ENCODE measurements at places on chromosomes 7 and 10. TPM values are rescaled to one million over a fixed set of nuclear protein-coding genes. Genes with fewer than 3 reads are reported as not detected.

AS3MT gene
- total RNA-seq, result 5.1 TPM

SHTN1 gene
- 5.0 TPM for total RNA-seq

DNA sequence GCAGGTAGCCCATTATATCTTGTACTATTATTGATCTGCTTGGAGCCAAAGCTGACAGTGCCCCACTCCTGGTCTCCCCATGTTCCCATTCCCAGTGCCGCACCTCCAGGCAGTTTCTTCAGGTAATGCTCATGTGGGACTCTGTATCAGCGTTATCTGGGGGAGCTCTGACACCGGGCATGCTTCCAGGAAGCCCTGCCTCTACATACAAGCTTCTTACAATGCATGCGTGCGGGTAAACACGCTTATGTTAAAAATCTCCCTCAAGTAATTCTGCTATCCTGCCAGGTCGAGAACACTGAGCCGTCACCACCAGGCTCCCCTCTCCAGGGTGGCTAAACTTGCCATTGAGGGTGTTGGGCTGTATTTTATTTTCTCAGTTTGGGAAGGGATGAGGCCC, 61.6 kb upstream of the LBX1 start:
- H3K36me3 ChIP-seq, result no peaks in the 10 kb centered on the region
- H3K4me1 ChIP-seq, result no peaks in the 10 kb centered on the region
- H3K27me3 ChIP-seq, result peaks cover 98% of the 10 kb centered on the region
- H3K27ac ChIP-seq, result no peak overlapping the region
- no peak overlapping the region for H3K4me3 ChIP-seq

DNA sequence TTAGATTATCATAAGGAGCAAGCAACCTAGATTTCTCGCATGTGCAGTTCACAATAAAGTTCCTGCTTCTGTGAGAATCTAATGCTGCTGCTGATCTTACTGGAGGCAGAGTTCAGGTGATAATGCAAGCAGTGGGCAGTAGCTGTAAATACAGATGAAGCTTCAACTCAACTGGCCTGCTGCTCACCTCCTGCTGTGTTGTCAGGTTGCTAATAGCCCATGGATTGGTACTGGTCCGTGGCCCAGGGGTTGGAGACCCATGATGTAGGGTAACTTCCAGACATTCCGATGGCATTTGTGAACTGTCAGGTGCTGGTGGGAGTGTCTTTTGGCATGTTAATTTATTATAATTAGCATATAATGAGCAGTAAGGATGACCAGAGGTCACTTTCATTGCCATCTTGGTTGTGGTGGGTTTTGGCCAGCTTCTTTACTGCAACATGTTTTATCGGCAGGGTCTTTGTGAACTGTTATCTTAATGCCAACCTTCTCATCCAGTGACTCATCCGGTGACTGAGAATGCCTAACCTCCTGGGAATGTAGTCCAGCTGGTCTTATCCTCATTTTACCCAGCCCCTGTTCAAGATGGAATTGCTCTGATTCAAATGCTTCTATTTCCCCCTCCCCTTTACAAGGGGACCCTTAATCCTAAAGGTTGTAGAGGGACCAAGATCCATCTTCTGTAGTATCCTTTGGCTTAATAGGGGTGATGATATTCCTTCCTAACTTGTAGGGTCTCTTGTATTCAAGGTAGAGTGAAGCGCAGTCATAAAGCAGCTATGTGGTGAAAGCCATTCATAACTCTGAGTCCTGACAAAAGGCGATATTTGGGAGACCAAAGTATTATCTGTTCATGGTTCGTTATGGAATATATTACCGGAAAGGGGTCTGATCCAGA, 165.8 kb downstream of the CCSER2 start:
- peaks cover 7% of the 10 kb centered on the region for H3K4me1 ChIP-seq
- no peaks in the 10 kb centered on the region for H3K27me3 ChIP-seq
- ATAC-seq, result no peak
- H3K4me3 ChIP-seq, result no peak overlapping the region
- no peaks in the 10 kb centered on the region for H3K36me3 ChIP-seq

MSS51 gene
- 1.8 TPM for total RNA-seq

- no peak for ATAC-seq
- peaks cover 4% of the 10 kb centered on the region for H3K4me1 ChIP-seq
- H3K27me3 ChIP-seq, result peaks cover 97% of the 10 kb centered on the region
Measured at GRCh38 chr7:128204455-128204854, 36.6 kb upstream of the LEP start.

DNA sequence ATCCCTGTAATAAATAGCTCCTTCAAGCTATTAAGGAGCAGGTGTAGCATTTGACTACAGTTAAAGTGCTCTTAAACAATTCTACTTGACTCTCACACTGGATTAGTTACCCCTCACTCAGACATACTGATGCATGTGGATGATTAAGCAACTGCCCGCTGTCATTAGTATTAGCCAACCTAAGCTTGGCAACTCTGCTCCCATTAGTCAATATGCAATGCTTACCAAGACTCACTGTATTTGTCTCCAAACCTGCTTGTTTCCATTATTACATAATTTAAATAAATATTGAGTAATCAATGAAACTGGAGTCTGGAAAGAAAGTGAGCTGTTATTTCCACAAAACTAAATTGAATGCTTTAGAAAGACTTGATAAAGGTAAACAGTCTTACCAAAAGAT, 144.0 kb upstream of the ASAH2 start:
- no peaks in the 10 kb centered on the region for H3K36me3 ChIP-seq
- H3K27ac ChIP-seq, result no peak overlapping the region
- ATAC-seq, result peak; percentile 83
- no peaks in the 10 kb centered on the region for H3K27me3 ChIP-seq
- H3K4me3 ChIP-seq, result no peak overlapping the region

DNA sequence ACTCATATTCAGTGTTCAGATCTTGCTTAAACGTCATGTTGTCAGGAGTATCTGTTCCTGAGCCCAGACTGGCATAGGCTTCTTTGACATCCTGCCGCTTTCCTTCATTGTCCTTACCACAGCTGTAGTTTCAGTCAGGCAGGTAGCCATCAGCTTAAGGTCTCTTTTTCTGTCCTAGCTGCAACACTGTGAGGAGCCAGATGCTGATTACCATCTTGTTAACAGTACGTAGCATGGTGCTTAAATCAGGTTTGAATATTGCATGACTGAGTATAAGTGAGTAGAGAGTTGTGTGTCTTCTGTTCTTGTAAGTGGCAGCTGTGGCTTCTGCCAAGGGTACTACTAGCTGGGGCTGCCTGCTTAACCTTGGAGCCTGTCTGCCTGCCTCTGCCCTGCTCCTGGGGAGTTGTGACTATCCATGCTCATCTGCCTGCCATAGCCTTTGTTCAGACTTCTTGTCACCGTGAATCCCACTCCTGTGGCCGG, 92.6 kb downstream of the MAPK8 start:
- ATAC-seq, result no peak
- no peaks in the 10 kb centered on the region for H3K4me1 ChIP-seq
- no peak overlapping the region for H3K27ac ChIP-seq
- H3K27me3 ChIP-seq, result no peaks in the 10 kb centered on the region
- no peaks in the 10 kb centered on the region for H3K36me3 ChIP-seq

DNA sequence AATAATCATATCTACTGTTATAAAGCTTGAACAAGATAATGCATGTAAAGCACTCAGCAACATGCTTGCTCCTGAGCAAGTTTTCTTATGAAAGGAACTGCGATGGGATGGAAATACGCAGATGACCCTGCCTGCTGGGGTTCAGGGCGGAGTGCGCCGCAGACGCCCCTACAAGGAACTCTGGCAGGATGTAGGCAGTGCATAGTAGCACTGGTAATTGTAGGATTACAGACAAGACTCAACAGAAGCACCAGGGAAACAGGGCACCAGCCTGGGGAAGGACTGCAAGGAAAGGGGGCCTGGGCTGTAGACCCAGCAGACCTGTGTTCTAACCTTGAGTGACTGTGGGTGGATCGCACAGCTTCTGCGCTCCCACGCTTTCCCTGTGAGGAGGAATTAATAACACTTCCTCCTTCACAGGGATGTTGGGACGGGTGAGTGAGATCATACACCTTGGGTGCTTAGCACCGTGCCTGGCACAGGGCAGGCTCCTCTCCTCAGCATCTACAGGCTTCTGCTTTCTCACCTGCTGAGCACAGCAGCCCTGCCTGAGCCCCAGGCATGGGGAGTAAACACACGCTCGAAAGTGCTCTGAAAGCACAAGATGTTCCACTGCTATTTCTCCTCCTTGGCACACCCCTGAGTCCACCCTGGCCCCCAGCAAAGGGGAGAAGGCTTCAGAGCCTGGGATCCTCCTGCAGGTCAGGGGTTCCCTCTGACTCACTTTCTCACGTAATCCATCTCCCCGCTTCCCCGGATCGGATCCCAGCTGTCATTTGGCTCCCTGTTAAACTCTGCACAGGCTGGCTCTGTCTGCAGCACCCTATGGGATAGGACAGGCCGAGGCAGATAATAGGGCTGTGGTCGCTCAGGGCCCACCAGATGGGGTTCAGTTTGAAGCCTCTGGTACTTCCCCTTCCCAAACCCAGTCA, 19.2 kb downstream of the ITPRIP start:
- peaks cover 18% of the 10 kb centered on the region for H3K36me3 ChIP-seq
- peak; percentile 84 for ATAC-seq
- H3K27ac ChIP-seq, result peak overlapping the region; percentile 98
- no peaks in the 10 kb centered on the region for H3K27me3 ChIP-seq
- peaks cover 85% of the 10 kb centered on the region for H3K4me1 ChIP-seq
- H3K4me3 ChIP-seq, result no peak overlapping the region

DNA sequence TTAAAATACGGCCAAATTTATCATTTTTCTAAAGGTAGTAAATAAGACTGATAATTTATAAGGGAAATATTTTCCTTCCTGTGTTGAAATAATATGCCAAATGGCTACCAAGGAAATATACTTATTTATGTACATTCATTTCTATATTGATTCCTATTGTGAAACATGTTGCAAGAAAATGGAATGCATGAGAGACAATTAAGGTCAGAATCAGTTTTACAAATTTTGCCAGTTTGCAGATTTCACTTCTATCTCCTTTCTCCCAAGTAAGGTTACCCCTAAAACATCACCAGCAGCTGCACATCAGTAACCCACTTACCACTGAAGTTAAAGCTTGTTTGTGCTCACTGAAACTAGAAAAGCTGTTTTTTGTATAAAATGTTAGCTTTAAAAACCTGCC, 19.2 kb upstream of the REEP3 start:
- no peak overlapping the region for H3K4me3 ChIP-seq
- H3K4me1 ChIP-seq, result no peaks in the 10 kb centered on the region
- H3K27me3 ChIP-seq, result no peaks in the 10 kb centered on the region
- ATAC-seq, result no peak
- H3K27ac ChIP-seq, result no peak overlapping the region

PNLIP gene
- total RNA-seq, result not detected

All from gastroesophageal sphincter (tissue), 4 donors.